ENCODE measurements at places on chromosomes 11 and 22. TPM values are rescaled to one million over a fixed set of nuclear protein-coding genes. Genes with fewer than 3 reads are reported as not detected.

CELSR1 gene
- 32.8 TPM for total RNA-seq

CNGA4 gene
- 0.07 TPM for total RNA-seq

OR4A16 gene
- total RNA-seq: not detected

CKAP5 gene
- 68.4 TPM for total RNA-seq

SLC22A6 gene
- total RNA-seq: not detected

NNMT gene
- 357 TPM for total RNA-seq

GLYATL1 gene
- total RNA-seq: not detected

ELFN2 gene
- total RNA-seq: 5.8 TPM

IGLL1 gene
- not detected for total RNA-seq

ADAMTS15 gene
- total RNA-seq: 8.3 TPM

TEF gene
- 1.0 TPM for total RNA-seq

USP2 gene
- total RNA-seq: 1.3 TPM

DBX1 gene
- not detected for total RNA-seq

LDHAL6A gene
- total RNA-seq: not detected

HEPN1 gene
- not detected for total RNA-seq

RIC3 gene
- 1.9 TPM for total RNA-seq

GGT1 gene
- total RNA-seq: 85.7 TPM

FERMT3 gene
- total RNA-seq: 0.82 TPM

MMP27 gene
- not detected for total RNA-seq

MAJIN gene
- not detected for total RNA-seq

SCN3B gene
- 0.13 TPM for total RNA-seq

C1QTNF5 gene
- total RNA-seq: 0.08 TPM

PRDM11 gene
- 7.1 TPM for total RNA-seq

CREB3L1 gene
- 5.1 TPM for total RNA-seq

GNB1L gene
- 16.2 TPM for total RNA-seq

OR51B2 gene
- total RNA-seq: not detected

OVOL1 gene
- 0.05 TPM for total RNA-seq

EIF3L gene
- 272 TPM for total RNA-seq

NAALADL1 gene
- total RNA-seq: 0.18 TPM

RNF215 gene
- 19.7 TPM for total RNA-seq

PRRG4 gene
- total RNA-seq: 2.3 TPM

OR8D1 gene
- not detected for total RNA-seq

MRGPRX3 gene
- total RNA-seq: 0.14 TPM

CSNK2A3 gene
- 1.9 TPM for total RNA-seq

ELMOD1 gene
- 0.11 TPM for total RNA-seq

MUS81 gene
- total RNA-seq: 33.0 TPM

LRRC32 gene
- total RNA-seq: 0.19 TPM

FXYD6 gene
- 0.11 TPM for total RNA-seq

ENTHD1 gene
- total RNA-seq: not detected

ANO1 gene
- 4.0 TPM for total RNA-seq

TECTA gene
- total RNA-seq: 0.12 TPM

VPS37C gene
- total RNA-seq: 14.5 TPM

COPB1 gene
- total RNA-seq: 118 TPM

All from A549 treated with dexamethasone at 1 μM for 4 hours (cell line).